NCI-H526 (cell line): ENCODE measurements at places on chromosomes 3 and 15.

GRCh38 chr3:194257916-194258668, 93.0 kb downstream of the CPN2 start:
- DNase-seq: no peak

- DNase-seq: peak; percentile 72
These were observed 7.1 kb upstream of the TTC14 start for GRCh38 chr3:180594631-180595558.

GRCh38 chr3:5898106-5898505, 710.6 kb downstream of the EDEM1 start:
- no peak for DNase-seq

GRCh38 chr15:23440596-23440995, 6.4 kb downstream of the GOLGA6L2 start:
- DNase-seq: no peak

DNA sequence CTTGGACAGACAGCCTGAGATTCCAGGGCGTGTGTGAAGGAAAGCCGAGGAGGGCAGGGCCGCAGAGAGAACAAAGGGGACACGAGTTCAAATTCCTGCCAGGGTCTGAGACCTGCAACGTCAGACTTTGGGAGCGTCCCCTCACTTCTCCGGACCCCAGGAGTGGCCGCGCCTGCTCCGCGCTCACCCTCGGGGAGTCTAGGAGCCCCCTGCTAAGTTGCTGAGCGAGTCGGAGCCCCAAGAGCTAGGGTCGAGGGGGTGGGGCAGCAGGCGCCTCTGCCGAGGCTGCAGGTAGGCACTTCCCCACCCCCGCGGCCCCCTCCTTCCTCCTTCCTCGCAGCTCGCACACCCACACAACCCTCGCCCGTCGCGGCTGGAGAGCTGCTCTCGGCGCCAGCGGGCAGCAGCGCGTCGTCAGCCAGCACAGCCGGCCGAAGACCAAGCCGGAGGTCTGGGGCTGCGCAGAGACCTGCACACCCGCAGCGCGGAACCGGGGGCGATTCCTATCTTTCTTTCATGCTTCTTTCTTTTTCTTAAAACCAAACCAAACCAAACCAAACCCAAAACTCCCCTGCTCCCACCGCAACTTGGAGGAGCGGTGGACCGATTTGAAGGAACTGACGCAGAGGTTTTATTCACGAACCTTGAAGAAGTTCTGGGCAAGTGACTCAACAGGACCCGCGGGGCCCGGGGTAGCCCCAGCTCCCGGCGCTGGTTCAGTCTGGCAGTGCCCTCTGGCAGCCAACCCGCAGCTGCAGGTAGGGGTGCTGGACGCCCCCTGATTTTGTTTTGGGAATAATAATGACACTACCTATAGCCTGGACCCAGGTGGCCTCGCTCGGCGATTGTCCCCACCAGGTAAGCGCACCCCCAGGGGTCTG, at the start of gene ANKRD34C:
Gene ANKRD34C (plus strand): TSS at position 352 of the 881 bp plus-strand sequence. CDS start 10,563 bp downstream, outside the sequence.
- DNase-seq: no peak

DNA sequence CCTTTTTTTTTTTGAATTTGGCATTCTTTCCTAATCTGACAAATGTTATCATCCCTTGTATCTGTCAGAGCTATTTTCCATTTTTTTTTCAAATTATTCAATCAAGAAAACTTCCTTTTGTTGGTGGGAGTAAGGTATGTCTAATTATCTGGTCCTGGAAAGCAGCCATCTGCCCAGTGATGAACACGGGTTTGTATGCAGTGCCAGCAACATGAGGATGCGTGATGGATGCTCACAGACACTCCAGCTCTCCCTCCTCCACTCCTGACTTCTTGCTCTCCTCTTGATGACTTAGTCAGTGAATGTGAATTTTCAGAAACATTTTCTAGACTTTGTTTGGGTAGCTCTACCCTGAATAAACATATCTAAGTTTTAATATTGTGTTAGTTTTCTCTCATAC, 79.2 kb downstream of the IL1RAP start:
- no peak for DNase-seq

GRCh38 chr3:160746976-160747375, 9.1 kb upstream of the PPM1L start:
- DNase-seq: no peak

DNA sequence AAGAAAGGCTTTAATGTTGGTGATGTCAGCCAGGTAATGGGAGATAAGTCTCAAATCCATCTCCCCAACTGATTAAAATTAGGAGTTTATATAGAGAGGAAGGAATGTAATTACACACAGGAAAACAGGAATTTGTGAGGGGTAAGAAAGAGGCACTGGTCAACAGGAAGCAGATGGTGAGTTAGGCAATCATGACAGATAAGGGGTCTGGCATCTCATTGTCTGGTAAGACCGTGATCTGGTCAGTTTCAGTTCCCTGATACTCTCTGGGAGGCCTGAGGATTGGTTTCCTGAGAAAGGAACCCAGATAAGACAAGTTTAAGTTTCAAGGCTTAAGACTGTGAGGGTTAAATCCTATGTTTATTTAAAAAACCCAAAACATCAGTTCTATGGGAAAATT, 414.7 kb upstream of the ARRDC4 start:
- DNase-seq: no peak

DNA sequence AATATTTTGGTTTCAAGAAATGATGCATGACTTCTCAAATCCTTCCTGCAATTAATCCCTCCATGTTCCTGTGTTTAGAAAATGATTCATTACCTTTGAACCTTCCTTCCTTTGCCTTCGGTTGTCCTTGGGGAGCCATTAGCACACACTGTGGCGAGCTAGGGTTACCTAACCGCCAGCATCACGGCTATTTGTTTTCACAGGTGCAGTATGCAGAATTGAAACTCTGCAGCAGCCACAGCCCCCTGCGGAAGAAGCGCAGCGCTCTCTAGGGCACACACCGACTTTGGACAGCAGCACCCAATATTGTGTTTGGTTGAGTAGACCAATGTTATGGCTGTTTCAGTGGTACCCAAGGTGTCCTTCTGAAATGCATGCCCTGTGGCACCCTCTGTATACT, 247.4 kb downstream of the MCTP2 start:
- peak; percentile 95 for DNase-seq

DNA sequence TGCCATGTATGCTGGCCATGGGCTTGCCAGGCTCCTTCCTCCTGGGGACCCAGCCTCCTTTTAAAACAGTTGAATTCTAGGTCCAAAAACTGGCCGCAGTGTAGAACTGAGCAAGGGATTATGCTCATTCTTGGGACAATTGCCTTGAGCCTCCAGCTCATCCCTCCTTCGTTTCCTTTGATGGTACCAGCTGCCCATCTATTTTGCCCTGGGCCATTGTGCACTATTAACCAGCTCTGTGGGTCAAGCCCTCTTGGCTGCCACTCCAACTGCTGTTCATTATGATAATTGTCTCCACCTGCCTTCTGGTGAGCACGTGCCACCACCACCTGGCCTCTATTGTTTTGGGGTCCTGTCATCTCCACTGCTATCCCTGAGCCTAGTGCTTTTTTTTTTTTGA, 75.8 kb upstream of the SYN2 start:
- DNase-seq: no peak

DNA sequence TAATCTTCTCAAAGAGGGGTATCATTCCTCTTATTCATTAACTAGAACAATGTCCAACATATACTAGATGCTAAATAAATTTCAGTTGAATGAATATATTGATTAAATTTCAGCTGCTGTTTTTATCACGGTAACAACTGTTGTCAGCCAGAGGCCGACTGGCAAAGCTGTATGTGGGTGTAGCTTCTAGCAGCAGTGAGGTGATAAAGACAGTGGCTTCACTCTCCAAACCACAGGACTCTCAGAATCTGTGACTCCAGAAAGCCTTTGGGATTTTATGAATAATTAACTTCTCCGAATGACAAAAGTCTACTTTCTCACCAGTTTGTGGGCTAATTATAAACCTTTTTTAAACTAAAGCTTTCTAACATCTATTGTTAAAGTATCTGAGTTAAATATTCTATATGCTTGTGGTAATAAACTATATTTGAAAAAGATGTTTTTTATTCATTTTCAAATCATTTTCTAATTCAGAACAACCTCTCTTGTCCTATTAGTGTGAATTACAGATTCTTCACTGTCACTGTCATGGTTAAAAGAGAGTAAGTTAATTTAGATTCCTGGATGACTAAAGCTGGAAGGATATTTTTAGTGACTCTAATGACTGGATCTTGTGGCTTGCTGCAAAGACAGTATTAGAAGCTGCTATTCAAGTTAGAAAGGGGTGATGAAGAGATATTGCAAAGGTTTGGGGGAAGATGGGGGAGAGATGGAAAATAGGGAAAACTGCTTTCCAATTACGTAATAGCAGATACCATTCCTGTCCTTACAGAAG, 796.4 kb upstream of the ARPP21 start:
- no peak for DNase-seq

GRCh38 chr3:56783644-56784447, 17.9 kb downstream of the ARHGEF3 start:
- peak; percentile 10 for DNase-seq

- no peak for DNase-seq
These were observed 34.9 kb upstream of the GABRB3 start for GRCh38 chr15:26807517-26808427.

- no peak for DNase-seq
These were observed 261.7 kb downstream of the TLE3 start for GRCh38 chr15:69836048-69836447.

GRCh38 chr3:177647341-177647740, 450.1 kb upstream of the TBL1XR1 start:
- no peak for DNase-seq

GRCh38 chr15:93048426-93048721, 40.6 kb downstream of the RGMA start:
- DNase-seq: no peak

- DNase-seq: no peak
These were observed 55.1 kb downstream of the SETMAR start for GRCh38 chr3:4358273-4358672.

DNA sequence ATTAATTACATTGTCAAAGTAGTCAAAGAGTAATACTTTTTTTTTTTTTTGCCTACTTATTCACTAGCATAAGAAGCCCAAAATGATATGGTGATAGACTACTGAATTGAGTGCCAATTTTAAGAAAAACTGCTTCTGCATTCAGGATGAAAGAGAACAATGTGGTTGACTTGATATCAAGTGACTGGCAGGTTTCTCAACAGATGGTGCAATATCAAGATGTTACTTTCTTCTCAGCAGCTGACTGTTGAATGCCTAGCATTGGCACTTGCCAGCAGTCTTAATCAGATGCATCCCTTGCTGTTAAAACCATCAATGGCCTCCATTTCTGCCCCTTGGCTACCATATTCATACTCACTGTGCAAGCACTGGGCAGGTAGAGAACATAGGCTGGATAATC, 863.2 kb downstream of the GBE1 start:
- DNase-seq: no peak

GRCh38 chr15:40941068-40941527, 12.0 kb downstream of the DLL4 start:
- DNase-seq: no peak
